ENCODE measurements at places on chromosomes 2 and 18. TPM values are rescaled to one million over a fixed set of nuclear protein-coding genes. Genes with fewer than 3 reads are reported as not detected.

The FSHR gene
- total RNA-seq, result not detected

The RNU2-63P gene
- not detected for total RNA-seq

The CROCC2 gene
- total RNA-seq, result not detected

The KYNU gene
- total RNA-seq, result 0.26 TPM
